ENCODE measurements at places on chromosomes 4 and X. TPM values are rescaled to one million over a fixed set of nuclear protein-coding genes. Genes with fewer than 3 reads are reported as not detected.
A peak's percentile ranks its signal among the peaks of the same experiment; 100 is the strongest.

- no peak for DNase-seq
These were observed 227.3 kb upstream of the TET2 start for GRCh38 chr4:104919406-104919805.

Gene RBMXL3
- not detected for total RNA-seq

GRCh38 chrX:46572340-46572936 lies 1.1 kb upstream of the CHST7 start:
- DNase-seq: no peak

Gene AMBN
- not detected for total RNA-seq

DNA sequence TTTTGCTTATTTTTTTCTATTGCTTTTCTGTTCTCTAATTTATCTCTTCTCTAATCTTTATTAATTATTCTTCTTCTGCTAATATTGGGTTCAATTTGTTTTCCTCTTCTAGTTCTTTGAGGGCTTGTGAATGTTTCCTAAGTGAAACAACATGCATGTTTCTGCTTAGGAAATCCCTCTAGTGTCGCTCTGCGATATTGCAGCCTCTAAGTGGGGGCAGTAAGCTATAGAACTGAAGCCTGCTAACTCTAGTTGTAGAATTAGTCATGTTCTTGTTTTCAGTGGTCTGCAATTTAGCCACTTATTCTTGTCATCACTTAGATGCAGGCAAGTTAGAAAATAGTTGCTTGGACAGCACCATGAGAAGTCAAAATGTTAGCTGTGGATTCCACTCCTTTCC lies 222.6 kb downstream of the SPIN4 start:
- DNase-seq: peak; percentile 33

DNA sequence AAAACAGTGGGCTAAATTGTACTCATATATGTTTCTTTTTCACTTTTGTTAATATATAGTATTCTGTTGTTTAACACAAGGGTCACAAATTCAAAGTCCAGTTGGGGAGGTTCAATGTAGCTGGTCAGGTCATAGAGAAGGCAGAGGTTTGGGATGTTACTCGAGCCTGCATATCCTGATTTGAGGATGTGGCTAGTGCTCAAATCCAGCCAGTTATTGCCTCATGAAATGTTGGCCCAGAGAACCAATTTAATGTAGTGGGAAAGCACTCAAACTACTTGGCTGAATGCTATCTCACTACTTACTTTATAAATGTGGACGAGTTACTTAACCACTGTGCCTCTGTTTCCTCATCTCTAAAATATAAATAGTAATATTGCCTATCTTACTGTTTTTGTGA lies 12.5 kb downstream of the USO1 start:
- no peak for DNase-seq
